LHCN-M2 (cell line): ENCODE measurements at places on chromosomes 7 and 10. TPM values are rescaled to one million over a fixed set of nuclear protein-coding genes. Genes with fewer than 3 reads are reported as not detected.

Gene TMEM229A
- total RNA-seq = not detected in 2 replicates

Gene CYP2C18
- not detected in 2 replicates for total RNA-seq

Gene LRRD1
- 0.06 TPM in 1 of 2 replicates, not detected in the other for total RNA-seq

Gene ZRANB1
- total RNA-seq = 9.4 and 11.5 TPM in 2 replicates

Gene SPAM1
- total RNA-seq = not detected in 2 replicates

Gene TMEM168
- total RNA-seq = 13.7 and 18.9 TPM in 2 replicates

Gene CUZD1
- 2.5 and 4.8 TPM in 2 replicates for total RNA-seq

Gene TMEM26
- total RNA-seq = 0.71 and 1.8 TPM in 2 replicates

Gene GHITM
- total RNA-seq = 173 and 191 TPM in 2 replicates

Gene SAP25
- 2.4 TPM in 1 of 2 replicates, not detected in the other for total RNA-seq

Gene RTKN2
- 6.9 and 8.6 TPM in 2 replicates for total RNA-seq

Gene KIAA1549
- total RNA-seq = 2.5 and 3.3 TPM in 2 replicates

Gene GIMAP2
- total RNA-seq = 2.6 and 3.4 TPM in 2 replicates

Gene CDK14
- 23.4 and 23.6 TPM in 2 replicates for total RNA-seq

Gene HGF
- total RNA-seq = 11.5 and 13.0 TPM in 2 replicates

DNA sequence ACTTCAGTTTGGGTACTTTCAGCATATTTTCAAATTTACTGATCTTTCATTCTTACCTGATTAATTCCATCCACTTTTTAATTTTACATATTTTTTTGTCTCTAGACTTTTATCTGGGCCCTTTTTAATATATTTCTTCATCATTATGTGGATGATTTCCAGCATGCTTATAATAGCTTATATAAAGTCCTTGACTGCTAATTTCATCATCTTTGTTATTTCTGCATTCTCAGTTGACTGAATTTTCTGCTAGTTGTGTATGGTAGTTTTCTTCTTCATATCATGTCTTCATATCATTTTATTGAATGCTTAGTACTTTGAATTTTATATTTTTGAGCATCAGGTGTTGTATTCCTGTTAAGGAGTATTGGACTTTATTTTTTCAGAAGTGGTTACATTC, 39.6 kb downstream of the STAM start:
- DNase-seq = no peak

- no peak for DNase-seq
Measured at GRCh38 chr10:86716466-86716865, 40.0 kb upstream of the BMPR1A start.

DNA sequence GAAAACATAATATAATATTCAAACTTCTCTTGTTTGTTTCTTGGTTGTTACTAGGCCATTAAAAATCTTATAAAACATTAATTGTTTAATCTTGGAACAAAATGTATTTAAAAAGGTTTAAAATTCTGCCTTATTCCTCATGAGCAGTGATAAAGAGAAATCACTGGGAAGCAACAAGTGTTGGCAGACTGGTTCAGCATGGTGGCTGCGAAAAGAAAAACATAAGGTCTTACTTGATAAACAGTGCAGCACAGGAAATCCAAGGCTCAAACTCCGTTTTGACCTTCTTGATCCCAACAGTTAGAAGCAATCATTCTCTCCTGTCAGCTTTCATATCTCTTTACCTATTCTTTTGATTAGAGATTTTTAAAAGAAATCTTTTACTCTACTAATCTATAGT, 530.8 kb downstream of the CNTNAP2 start:
- no peak for DNase-seq

GRCh38 chr10:30935078-30935477, 96.6 kb downstream of the ZNF438 start:
- DNase-seq = no peak

GRCh38 chr10:7788639-7789286, 786 bp downstream of the ATP5F1C start:
- DNase-seq = no peak

- DNase-seq = no peak
Measured at GRCh38 chr10:101284744-101285463, 55.6 kb upstream of the LBX1 start.

DNA sequence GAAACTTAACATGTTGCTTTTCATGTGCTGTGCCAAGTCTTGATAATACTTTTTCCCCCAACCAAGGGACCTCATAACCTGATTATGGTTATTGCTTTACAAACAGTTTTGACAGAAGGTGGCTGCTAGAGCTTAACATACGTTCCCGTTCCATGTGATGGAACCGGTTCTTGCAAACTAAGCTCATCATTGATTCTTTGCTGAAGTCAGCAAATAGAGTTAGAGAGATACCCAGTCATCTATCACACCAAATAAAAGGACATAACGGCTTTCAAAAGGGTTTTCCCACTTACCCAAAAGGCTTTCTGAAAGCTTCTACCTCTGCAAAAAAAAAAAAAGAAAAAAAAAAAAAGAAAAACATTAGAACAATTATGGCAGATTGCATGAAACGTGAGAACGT, 230.3 kb upstream of the MDFIC start:
- DNase-seq = no peak

DNA sequence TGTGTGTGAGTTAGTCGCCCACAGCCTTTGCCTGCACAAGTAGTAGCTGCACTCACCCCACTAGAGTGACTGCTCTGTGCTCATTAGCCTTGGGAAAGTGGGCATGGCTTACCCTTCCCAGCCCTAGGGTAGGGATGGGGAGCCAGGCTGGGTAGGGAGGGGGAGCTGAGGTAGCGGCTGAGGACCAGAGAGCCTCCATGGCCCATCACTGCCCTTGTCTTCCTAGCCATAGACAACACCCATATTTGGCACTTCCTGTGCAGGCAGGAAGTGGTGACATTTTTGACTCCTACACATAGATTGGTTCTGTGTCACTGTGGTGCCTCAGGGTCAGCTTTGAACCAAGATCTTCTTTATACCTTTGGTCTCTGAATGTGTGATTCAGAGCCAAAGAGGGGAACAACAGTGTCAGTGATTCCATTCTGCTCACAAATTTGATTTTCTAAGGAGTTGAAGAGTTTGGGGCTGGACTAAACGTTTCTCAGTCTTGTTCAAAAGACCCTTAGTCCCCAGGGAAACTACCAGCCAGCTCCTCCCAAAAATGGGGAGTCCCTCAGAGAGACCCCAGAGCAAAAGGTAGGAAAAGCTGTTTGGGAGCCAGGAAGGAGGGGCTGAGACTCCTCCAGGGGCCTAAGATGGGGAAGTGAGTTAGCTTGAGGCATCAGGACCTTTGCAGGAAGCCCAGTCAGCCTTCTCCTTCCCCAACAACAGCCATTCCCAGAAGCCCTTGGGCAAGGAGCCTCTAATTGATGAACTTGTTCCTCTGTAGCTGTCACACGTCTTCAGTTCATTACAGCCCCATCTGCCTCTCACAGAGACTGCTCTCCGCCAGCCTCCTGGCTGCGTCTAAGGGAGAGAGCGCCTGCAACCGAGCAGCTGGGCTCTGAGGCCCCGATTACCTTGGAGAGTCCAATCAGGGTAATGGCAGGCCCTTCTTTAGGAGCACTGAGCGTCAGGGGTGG, 135.0 kb downstream of the CDH23 start:
- no peak for DNase-seq

DNA sequence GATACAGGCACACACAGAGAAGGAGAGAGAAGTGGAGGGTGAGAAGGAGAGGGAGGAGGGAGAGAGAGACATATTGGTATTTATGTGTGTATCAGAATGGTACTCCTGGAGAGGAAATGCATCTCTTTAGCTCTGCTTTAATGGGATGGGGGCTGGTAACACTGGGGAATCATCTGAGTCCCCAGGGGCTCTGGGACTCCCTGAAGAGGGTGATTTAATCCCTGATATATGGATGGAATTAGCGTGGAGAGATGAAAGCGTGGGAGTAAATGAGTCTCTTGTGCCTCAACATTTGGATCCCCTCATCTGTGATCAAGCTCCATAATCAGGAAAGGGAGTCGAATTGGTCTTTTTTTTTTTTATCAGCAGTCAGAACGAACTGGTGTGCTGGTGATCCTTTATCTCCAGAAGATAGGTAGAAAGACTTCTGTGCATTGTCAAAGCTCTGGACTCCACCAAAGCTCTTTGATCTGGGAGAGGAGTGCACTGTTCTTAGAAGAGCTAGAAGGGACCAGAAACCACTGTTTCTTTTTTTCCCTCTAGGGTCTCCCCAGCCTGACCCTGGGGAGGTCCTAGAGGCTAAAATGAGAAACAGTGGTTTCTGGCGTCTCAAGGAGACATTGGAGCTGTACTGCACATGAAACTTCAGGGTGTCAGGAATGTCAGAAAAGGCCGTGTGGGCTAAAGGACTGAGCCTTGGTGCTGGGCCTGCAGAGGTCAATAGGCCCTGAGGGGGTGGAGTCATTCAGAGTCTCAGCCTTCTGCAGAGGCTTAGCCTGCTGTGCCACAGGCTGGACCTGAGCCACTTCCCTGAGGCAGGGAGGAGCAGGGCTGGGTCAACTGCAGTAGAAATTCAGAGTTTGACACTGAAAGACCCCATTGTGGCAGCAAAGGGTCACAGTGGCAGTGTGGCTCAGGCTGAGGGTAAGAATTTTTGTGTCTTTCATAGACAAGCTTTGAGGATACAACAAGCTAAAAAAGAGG, 234.4 kb upstream of the SLC26A5 start:
- no peak for DNase-seq

DNA sequence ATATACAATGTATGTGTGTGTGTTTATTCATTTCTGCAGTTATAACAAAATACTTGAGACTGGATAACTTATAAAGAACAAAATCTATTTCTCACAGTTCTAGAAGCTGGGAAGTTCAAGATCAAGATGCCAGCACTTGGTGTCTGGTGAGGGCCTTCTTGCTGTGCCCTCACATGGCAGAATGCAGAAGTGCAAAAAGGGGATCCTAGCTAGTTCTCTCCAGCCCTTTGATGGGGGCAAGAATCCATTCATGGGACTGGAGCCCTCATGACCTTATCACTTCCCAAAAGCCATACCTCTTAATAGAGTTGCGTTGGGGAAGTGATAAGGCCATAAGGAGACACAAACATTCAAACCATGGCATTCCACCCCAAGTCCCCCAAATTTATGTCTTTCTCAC, 8.4 kb downstream of the GRB10 start:
- no peak for DNase-seq

DNA sequence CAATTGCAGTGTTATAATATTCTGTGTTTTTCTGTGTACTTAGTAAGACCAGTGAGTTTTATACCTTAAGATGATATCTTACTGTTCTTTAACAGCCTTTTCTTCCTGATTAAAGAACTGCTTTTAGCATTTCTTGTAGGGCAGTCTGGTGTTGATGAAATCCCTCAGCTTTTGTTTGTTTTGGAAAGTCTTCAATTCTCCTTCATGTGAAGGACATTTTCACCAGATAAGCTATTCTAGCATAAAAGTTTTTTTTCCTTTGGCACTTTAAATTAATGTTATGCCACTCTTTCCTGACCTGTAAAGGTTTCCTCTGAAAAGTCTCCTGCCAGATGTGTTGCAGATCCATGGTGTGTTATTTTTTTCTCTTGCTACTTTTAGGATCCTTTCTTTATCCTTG, 1059.8 kb downstream of the LRMDA start:
- DNase-seq = peak; percentile 13

GRCh38 chr10:129042776-129043595, 424.1 kb upstream of the MGMT start:
- no peak for DNase-seq

GRCh38 chr10:23198940-23199767, 7.0 kb downstream of the PTF1A start:
- DNase-seq = no peak

GRCh38 chr7:140003913-140004382, 58.8 kb downstream of the PARP12 start:
- peak; percentile 76 for DNase-seq

- no peak for DNase-seq
Measured at GRCh38 chr10:69364232-69364940, 52.3 kb downstream of the TACR2 start.

DNA sequence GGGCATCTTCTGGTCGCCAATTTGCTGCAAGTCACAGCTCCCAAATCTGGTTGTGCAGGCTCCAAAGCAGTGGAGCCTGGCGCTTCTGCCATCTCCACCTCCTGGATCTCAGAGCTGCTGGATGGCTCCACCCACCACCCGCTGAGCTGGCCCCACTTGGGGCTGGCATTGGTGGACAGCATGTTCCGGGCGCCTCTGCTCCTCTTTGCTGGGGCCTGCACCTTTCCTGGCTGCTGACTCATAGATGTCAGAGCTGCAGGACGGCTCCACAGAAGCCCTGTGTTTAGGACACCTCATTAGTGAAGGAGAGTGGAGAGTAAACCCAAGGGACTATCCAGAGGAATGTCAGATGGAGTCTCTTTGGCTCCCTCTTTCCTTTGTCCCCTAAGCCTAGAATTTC, 27.4 kb downstream of the MAPK8 start:
- no peak for DNase-seq

GRCh38 chr10:784403-785088, 95.1 kb upstream of the DIP2C start:
- DNase-seq = peak; percentile 72

DNA sequence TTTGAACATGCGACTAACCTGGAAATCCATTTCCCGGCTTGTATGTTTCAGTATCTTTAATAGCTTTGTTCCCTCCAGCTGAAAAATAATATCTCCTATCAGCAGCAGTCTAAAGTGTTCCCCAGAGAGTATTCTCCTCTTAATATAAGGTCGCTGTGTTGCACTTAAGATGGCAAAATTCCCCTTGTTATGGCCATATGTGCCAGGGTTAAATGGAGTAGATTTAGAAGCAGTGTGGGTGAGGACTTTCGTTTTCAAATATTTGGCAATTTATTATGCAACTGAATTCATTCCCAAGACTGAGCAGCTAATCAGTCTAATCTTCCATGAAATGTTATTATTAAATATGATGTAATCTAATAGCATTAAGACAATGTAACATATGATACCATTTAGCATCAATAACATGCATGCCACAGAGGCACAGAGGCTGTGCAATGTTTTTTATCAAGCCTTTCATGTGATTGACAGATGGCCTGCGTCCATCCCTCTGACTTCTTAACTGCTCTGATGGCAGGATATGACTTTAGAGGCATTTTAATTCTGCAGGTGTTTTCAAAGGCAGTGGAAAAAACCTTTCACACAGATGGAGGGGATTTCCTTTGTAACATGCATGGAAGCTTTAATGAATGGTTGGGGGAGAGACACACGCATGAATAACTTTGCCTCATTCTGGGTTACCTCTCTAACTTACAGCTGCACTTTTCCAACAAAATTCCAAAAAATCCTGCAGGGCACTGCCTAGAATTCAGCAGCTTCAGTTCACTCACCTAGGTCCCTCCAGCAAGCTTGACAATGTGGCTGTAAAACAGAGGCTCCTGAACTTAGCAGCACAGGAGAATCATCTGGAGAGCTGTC, 55.1 kb upstream of the ZPBP start:
- DNase-seq = no peak

DNA sequence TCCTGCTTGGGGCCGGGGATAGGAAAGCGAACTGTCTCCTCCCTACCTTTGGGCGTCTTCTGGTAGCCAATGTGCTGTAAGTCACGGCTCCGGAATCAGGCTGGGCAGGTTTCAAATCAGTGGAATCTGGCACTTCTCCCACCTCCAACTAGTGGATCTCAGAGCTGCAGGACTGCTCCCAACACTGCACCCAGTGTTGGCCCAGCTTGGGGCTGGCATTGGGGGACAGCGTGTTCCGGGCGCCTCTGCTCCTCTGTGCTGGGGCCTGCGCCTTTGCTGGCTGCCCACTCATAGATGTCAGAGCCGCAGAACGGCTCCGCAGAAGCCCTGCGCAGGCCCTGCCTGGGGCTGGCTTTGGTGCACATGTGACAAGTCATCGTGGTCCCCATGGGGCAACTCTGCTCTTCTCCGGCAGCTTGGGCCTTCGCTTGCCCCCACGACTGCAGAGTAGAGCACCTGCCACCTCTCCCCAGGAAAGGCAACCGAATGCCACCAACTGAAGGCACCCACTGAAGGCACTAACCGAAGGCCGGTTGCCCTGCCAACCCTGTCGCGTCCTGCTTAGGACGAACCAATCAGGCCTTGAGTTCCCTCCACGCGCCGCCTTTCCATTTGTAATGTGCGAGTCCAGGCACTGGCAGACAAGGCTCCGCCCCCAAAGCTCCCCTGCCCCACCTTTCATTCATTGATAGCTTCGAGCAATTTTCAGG, 85.5 kb upstream of the ABI1 start:
- no peak for DNase-seq
